ENCODE measurements at places on chromosomes 7 and 10.
A peak's percentile ranks its signal among the peaks of the same experiment; 100 is the strongest.

- no peak for DNase-seq
Measured at GRCh38 chr7:24659505-24659904, 86.3 kb downstream of the PALS2 start.

DNA sequence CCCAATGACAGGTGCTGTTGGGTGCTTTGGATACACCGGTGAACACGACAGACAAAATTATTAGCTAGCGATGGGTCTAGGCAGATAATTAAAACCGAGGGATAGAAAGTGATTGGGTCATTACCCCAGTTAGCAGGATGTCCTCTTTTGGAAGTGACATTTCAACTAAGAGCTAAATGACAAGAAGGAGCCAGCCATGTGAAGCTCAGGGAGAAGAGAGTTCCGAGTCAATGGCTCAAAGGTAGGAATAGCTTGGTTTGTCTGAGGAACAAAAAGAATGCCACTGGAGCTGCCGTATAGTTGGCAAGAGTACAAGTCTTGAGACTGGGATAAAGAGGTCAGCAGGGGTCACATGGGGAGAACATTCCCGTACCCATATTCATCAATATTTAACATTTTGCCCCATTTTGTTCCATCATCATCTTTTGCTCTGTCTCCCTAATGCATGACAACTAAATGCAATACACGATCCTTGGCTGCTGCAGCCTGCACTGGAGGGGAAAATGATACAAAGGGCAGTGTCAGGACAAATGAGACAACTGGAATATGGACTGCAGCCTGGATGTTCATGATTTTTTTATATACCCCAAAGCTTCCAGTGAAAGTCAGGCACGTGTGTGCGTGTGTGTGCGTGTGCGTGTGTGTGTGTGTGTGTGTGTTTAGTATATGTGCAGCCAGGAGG lies 115.7 kb downstream of the ICA1 start:
- DNase-seq: no peak

GRCh38 chr10:125531465-125531864 lies 151.5 kb downstream of the TEX36 start:
- DNase-seq: no peak

- no peak for DNase-seq
Measured at GRCh38 chr10:110209454-110209925, 2.1 kb downstream of the MXI1 start.

DNA sequence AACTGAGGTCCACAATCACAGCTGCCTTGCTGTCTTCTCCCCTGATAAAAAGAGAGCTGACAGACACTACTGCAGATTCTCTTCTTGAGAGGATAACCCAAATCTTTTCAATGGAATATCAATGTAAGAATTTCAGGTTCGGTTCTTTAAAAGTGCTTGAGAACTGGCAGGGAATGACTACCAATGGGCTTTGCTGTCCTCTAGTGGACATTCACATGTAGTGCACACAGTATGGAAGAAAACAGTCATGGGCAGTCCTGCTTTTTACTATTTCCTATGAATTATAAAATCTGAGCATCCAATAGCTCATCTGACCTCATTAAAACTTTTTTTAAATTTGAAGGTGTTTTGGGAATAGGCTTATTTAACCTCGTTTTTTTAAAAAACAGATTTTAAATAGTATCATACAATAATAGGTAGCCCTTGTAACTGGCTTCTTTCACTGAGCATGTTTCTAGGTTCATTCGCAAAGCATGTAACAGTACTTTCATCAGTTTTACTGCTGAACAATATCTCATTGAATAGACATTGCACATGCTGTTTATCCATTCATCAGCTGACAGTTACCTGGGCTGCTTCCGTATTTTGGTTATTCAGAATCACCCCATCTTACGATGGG lies 18.3 kb downstream of the FZD9 start:
- DNase-seq: no peak

DNA sequence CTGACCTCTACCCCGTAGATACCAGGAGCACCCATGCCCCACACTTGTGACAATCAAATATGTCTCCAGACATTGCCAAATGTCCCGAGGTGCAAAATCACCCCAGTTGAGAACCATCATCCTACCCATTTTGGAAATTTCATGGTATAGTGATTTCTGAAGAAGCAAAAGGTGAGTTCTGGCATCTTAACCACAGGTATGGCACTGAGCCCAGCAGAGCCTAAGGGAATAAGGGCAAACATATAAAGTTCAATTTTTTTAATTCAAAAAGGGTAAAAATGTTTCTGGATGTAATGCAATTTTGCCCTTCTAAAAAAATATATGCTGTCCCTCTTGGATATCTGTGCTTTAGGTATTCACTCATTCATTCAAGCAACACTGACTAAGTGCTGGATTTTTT lies 30.5 kb upstream of the CPXM2 start:
- DNase-seq: no peak

- no peak for DNase-seq
Measured at GRCh38 chr10:239109-239508, 103.9 kb downstream of the ZMYND11 start.

- no peak for DNase-seq
Measured at GRCh38 chr7:84291756-84292155, 97.2 kb upstream of the SEMA3A start.

- DNase-seq: no peak
Measured at GRCh38 chr10:8073691-8074416, 19.4 kb downstream of the GATA3 start.

GRCh38 chr10:79093658-79094411 lies 25.1 kb downstream of the ZMIZ1 start:
- no peak for DNase-seq

GRCh38 chr10:71077796-71078453 lies 134.4 kb upstream of the UNC5B start:
- DNase-seq: no peak

DNA sequence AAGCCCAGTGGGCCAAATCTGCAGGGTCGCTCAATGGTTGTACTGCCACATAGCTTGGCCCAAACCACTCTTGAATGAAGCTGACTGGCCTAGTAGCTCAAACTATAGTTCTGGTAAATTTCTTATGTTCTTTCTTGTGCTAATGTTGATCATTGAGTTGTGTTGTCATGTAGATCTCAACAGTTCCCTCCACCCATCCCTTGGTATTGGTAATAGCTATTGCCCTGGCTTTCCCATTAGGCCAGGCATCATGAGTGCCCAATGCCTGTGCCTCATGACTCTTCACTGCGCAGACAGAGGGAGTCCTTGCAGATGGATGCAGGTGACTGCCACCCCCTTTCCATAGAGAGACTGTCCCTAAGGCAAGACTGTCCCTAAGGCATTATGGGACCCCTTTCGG lies 988.4 kb downstream of the KCNMA1 start:
- no peak for DNase-seq

GRCh38 chr10:17528306-17528862 lies 74.0 kb upstream of the ST8SIA6 start:
- DNase-seq: no peak

GRCh38 chr10:126090911-126091728 lies 194.8 kb downstream of the FANK1 start:
- DNase-seq: no peak

DNA sequence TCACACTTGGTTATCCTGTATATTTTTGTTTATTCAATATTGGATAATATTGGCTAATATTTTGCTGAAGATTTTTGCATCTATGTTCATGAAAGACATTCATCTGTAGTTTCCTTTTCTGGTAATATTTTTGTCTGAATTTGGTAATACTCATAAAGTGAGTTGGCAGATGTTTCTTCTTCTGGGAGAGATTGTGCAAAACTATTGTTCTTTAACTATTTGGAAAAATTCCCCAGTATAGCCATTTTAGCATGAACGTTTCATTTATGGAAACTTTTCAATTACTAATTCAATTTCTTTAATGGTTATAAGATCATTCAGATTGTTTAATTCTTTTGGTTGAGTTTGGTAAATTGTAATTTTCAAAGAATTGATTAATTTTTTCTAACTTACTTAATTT lies 560.8 kb upstream of the FZD8 start:
- no peak for DNase-seq

GRCh38 chr7:123070702-123071286 lies 75.3 kb upstream of the TAS2R16 start:
- no peak for DNase-seq

DNA sequence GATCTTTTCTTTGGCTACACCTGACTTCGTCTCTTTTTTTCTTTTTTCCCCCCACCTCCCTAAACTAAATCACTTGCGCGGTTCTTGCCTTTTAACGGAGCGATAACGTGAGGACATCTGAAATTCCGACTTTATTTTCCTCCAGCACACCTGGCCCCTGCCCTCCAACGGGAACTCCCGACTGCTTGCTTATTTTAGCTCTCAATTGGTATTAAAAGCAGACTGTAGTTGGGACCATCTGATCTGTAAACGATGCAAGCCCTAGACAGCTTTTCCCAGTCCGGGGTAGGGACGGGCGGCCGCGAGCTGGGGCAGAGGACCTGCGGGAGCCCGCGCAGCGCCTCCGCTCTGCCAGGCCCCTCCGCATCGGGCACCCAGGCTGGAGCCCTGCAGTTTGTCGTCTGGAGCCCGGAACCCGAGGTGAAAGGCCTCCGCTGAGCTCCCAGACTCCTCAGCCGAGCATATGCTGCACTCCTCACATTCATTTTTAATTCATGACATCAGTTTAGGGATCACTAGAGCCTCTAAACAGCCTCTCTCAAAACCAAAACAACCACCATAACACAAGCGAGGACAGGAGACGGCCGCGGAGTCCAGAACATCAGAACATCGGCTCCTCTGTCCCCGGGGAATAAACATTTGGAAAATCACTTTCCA lies 10.0 kb upstream of the EMX2 start:
- DNase-seq: no peak

DNA sequence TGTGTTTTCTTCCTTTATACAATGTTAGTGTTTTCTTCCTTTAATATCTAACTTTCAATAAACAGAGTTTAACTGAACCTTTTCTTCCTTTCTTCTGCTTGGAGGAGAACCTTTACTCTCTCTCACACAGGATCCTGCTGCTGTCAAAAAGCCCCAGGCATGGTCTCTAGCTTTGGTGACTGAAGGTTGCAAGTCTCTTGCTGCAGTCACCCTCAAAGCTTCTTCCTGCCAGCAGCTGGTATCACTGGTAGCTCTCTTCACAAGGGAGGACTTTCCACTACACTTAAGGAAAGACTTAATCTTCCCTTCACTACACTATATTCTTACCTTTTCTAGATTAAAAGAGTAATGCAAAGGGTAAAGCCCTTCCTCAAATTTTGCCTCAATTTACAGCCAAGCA lies 153.4 kb downstream of the SGMS1 start:
- no peak for DNase-seq

DNA sequence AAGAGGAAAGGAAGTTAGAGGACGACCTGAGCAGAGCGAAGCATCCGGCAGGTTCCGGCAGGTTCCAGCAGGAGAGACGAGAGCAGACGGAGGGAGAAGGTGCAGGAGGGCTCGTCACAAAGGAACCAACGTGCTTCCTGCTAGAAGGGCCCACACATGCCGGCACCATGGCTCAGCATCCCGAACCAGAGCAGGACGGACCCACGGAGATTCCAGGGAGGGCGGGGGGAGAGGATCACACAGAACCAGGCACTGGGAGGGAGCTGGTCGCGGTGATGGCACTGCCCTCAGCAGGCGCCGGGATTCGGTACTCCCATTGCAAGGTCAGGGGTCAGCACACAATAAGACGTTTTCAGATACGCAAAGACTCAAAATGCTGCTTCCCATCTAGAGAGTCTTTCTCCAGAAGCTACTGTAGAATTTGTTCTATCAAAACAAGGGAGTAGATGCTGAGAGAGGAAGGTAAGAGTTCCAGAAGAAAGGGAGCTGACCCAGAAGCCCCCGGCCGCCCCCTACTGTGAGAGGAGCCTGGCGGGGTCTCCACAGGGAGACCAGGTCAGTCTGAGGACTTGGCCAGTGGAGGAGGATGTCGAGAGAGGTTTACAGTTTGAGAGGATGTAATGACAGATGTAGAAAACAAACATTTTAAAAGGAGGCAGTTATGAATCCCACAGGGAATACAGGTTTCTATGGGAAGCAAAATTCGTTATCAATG lies 23.6 kb upstream of the PWWP2B start:
- DNase-seq: no peak

DNA sequence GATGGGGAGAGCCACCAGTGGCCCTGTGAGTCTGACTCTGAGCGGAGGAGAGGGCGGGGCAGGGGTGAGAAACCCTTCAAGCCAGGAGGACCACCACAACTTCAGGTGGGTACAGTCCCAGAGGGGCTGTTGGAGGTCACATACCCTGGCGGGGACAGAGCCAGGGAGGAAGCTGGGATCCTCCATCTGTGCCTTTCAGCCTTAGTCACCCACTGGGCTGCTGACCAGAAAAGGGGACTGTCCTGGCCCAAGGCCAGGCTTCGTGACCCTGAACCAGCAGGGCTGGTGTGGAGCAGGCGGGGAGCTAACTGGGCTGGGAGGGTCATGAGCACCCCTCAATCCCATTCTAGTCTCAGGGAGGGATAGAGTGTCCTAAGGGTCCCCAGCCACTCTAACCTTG lies 1.5 kb upstream of the CALHM3 start:
- no peak for DNase-seq

DNA sequence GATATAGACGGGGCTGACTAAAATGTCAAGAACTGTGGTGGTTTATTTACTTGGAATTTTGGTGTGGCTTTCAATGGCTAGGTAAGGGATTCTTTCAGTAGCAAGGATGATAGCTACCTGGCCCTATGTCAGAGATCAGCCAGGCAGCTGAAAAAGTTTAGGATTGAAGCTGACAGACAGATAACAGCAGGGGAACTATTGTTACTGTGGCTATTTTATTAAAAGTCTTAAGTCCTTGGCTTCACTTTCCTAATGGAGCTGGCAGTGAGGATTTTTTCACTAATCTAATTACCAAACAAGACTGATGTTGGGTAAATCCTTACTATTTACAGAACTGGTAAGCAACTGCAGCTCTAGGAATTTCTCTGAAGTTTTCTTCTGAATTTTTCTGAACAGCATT lies 72.4 kb upstream of the ANLN start:
- DNase-seq: no peak

DNA sequence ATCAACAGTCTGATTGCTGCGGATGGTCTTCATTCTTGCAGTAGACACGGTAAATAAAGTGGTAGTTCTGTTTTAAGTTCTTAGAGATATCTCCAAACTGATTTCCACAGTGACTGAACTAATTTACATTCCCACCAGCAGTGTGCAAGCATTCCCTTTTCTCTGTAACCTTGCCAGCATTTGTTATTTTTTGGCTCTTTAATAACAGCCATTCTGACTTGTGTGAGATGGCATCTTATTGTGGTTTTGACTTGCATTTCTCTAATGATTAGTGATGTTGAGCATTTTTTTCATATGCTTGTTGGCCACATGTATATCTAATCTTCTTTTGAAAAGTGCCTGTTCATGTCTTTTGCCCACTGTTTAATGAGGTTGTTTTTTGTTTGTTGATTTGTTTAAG lies 30.2 kb upstream of the CXCL12 start:
- DNase-seq: no peak

DNA sequence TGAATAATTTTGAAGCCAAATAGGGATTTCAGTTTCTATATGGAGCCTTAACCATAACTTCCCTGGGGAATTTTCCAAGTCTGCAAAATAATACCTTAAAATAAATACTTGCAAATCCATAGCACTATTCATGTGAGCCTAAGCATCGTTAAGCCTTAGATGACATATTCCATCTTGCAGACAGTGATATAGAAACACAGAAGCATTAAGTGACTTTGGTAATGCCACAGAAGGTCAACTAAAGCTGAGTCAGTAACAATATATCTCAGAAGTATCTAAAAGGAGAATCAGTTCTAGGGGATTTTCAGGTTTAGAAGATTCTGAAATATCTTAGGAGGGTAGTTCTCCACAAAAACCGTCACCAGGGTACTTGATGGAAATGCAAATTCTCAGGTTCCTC lies 163.4 kb upstream of the COL1A2 start:
- DNase-seq: no peak

GRCh38 chr10:17003151-17003550 lies 126.5 kb downstream of the CUBN start:
- DNase-seq: peak; percentile 72

Measured in stimulated activated CD8-positive, alpha-beta memory T cell treated with anti-CD3 and anti-CD28 coated beads, Interleukin-7, amount 100 ng/mL, for 4 hours (primary cell).